ENCODE measurements at places on chromosomes 12 and 14.

GRCh38 chr14:49105512-49105911 lies 480.7 kb downstream of the RPS29 start:
- DNase-seq: no peak

DNA sequence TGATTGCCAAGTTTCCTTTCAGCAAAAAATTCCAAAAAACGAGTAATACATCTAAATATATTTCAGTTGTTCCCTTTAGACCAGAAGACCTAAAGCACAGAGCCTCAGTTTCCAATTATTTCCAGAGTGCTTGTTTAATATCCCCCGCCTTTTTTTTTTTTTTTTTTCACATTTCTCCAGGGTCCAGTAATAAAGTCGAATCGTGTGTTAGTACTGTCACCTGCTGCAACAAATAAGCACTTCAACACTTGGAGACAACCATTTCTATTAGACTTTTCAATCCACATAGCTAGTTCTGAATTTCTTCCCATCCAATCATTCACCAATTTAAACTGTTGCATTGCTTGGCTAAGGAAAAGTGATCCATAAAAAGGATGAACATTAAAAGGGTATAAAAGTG lies 13.6 kb downstream of the PDE6H start:
- DNase-seq: no peak

DNA sequence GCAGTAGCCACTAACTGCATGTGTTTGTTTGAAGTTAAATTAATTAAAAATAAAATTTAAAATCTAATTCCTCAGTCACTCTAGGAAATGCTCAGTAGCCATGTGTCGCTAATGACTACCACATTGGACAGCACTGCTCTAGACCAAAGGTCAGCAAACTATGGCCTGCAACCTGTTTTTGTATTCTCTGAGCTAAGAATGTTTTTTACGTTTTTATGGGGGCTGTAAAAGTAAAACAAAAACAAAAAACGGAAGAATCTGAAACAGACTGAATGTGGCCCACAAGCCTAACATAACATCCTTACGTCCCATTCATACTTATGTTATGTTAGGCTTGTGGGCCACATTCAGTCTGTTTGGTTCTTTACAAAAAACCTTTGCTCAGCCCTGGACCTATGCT lies 57.8 kb downstream of the LIN52 start:
- DNase-seq: no peak

DNA sequence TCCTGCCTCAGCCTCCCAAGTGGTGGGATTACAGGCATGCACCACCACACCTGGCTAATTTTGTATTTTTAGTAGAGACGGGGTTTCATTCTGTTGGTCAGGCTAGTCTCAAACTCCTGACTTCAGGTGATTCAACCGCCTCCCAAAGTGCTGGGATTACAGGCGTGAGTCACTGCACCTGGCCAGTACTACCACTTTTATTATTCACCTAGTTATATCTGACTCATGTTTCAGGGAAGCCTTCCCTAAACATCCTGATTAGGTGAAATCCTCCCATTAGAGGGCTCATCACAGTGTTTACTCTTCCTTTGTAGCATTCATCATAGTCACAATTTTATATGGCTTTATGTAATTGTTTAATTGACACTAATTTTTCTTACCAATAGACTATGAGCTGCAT lies 295.3 kb upstream of the SOX5 start:
- DNase-seq: no peak

DNA sequence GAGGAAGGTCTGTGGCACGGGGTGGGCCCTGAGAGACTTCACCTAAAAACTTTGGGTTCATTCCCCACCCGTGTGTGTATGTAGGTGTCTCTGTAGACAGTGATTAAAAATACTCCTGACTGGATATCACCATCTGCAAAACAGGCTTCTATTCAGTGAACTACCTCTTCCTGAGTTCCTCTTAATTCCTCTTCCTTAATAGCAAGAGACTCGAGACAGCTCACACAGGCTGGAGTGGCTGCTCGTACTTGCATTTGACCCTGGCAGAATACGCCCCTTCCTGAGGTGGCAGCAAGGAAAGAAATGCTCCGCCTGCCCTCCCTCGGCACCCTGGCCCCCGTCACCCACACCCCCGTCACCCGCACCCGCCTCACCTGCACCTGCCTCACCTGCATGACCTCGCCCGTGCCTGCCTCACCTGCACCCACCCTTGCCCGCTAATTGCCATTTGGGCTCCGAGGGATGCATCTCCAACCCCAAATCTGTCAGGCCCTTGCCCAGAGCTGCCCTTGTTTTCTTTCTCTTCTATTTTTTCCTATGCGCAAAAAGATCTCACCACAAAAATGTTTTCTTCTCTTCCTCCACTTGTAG lies 90.0 kb downstream of the FBXL14 start:
- DNase-seq: no peak

DNA sequence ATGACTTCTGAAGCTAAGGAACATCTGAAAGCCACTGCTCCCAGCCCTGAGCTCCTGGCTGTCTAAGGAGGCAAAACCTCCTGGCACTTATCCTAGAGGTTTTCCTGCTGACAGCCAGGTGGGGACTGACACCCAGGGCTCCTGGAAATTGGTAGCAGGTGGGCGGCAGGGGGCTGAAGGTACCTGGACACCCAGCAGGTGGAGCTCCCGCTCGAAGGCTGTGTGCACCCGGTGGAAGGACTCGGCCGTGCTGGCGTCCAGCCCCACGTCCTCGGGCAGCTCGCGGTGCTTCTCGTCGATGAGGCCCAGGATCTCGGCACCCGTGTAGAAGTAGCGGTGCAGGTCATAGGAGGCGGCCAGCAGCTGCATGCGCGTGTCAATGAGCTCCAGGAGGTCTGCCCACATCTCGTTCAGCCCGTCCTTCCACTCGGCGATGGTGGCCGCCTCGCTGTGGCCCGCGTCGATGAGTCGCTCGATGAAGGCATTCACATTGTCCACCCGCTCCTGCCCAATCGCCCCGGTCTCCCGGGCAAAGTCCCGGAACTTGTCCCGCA lies 68.2 kb downstream of the PLEKHG3 start:
- DNase-seq: no peak

DNA sequence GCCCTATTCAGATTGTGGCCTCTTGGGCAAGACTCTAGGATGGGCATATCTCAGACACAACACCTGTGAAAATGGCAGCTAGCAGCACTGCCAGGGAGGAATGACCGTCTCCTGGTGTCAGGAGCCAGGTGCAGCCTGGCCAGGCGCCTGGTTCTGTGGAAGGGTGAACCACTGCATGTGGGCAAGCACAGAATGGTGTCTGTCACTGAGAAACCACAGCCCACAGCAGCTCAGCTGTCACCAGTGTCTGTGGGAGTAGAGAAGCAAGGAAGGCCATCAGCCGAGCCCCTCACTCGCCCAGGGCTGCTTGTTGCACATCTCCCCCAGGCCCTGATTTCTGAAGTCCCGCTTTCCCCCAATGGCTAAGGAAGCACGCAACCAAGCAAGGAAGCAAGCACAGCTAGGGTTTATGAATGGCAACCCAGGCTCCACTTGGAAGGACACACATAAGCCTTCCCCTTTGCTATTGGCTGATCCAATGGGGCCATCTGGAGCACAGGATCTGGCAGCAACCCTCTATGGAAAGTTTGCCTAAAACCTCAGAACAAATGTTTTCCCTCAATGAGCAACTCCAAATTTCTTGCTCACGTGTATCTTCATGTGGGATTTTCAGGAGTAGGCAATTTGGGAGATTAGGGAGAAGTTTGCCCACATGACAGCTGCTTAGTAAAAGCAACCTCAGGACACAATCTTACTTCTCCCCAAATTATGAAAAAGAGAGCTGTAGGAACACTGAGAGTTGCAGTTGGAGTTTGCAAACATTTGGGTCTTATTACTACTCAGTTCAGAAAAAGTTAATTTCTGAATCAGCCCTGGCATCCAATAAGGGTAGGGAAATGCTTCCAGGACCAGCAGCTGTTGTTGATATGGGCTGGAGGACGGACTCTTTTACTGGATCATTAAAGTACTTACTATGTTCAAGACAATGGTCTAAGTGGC lies 44.7 kb downstream of the GPHB5 start:
- no peak for DNase-seq

DNA sequence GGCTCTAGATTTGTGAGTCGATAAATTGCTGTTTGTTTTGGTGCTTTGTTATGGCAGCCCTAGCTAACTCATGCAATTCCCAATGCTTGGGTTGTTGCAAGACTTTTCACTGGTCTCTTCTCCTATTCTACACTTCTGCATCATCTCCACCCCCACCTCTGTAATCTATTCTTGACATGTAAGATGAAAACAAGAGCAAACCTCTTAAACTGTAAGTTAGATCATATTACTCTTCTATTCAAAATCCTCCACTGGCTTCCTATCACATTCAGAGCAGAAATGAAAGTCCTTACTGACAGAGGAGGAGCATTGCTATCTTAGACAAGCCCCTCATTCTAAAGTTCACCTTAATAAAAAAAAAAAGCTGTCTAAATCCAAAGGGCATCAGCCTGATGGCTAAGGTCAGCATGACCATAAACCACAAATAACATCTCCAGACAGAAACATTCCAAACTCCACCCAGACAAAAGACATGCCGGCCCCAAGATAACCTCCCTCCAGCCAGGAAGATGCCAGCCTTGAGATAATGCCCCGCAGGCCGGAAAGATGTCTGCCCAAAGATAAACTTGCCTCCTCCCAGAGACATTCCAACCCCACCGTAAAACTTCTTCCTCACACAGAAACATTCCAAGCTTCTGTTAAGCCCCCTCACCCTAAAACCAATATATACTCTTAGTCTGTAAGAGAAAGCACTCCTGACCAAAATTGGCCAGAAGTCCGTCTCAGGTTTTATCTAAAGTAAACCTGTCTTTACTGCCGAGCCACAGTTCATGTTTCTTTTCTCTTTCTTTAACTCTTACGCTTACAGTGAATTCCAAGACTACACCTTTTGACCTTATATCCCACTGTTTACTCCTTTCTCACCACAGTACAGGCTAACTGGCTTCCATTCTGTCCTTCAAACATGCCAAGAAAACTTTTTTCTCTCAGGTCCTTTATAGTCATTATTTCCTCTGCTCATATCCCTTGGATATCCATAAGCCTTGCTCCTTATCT lies 308.9 kb downstream of the KCNH5 start:
- no peak for DNase-seq

DNA sequence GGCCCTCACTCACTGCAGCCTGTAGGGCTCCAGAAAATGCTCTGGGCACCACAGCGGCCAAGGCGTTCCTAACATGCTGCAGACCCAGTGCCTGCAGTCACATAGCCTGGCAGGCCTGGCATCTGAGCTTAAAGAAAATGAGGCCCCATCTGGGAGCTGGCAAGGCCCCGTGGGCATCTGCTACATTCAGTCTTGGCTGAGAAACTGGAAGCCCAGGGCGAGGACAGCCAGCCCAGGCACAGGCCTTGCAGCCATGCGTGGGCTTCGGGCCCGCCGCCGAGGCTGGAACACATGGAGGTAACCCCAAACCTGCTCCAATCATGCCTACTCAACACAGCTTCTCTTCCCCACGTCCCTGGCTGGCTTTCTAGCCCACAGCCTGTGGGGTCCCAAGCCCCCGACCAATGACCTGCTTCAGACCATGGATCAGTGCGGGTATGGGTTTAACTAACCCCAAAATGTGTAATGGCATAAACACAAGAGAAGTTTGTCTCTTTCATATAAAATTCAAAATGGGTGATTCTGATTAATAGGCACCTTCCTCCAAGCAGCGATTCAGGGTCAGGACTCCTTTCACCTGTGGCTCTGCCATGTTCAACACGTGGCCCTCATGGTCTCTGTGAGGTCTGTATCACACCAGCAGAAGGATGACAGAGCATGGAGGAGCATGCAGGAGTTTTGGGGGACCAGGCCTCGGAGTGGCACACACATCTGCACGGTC lies 6.4 kb downstream of the NGB start:
- DNase-seq: no peak

- no peak for DNase-seq
These were observed 9.2 kb downstream of the EGLN3 start for GRCh38 chr14:33941718-33942117.

GRCh38 chr12:130745921-130746320 lies 29.8 kb upstream of the RIMBP2 start:
- DNase-seq: no peak

DNA sequence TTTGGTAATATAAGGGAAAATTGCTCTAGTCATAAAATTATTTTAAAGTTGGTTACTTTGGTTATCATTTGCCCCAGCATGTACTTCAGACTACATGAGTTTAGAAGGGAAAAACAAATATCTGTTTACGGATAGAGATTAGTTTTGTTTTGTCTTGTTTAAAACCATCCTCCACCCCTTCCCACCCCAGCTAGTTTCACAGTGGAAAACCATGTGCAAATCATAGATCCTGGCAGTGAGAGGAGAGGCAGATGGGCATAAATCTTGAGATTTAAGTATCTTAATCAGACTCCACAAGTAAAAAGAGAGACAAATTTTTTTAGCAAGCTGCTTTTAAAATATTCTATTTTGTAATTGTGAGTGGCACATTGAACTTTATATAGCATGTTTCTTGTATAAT lies 424.7 kb downstream of the TMEM117 start:
- no peak for DNase-seq

- no peak for DNase-seq
These were observed 112.6 kb downstream of the ERC1 start for GRCh38 chr12:1103632-1104031.

DNA sequence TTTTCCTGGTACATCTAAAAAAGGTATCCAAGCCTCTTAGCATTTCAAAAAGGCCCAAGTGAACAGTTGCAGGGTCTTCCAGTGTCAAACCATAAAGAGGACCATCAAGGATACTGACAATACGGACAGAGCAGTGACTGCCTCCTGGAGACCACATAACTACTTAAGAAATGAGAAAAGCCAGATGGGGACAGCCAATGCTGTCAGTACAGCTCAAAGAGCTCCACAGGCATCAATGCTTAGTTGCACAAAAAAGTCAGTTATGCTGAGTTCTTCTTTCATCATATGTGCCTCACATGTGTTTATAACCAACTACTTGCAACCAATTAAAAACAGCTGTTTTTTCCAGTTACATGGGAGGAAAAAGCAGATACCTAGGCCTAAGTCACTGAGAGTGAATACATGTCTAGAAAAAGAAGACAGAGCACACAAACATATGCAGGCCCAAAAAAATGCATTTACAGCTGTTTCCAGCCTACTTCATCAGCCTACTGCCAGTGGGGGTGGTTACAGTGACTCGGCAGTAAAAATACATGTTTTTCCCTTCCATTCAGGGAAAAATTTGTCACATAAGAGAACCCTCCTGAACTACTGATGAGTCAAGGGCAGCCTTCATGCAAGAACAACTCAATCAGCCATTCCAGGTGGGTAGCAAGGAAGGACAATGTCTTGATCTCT lies 84.0 kb downstream of the DCAF5 start:
- DNase-seq: no peak
